T-helper 2 cell (primary cell): ENCODE measurements at places on chromosomes 5 and 9.

GRCh38 chr5:164747371-164747770 is 1242.0 kb downstream of the MAT2B start:
- no peak for DNase-seq

DNA sequence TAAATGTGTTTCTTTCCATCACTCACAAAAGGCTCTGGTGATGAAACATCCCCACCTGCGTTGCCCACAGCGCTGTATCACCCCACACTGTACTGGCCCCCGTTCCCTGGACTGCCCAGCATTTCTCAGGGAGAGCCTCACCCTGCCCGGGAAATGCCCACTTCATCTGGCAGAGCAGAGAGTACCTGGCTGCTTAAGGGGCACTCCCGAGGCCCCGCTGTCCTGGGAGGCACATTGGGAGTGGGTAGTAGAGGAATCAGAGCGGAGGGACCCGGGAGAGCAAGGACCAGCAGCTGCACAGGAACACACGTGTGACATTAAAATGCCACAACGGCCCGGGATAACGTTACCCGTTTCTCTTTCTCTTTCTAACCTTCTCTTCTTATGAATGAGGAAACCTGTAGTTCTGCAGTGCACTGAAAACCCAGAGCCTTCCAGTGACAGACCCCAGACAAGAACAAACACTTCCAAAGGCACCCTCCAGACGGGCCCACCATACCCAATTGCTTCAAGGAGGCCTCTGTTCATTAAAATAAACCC is 110.0 kb downstream of the ROR2 start:
- DNase-seq, result no peak

GRCh38 chr9:13900449-13900848 is 413.5 kb downstream of the NFIB start:
- no peak for DNase-seq

- peak; percentile 39 for DNase-seq
These were observed 106.3 kb upstream of the SSBP2 start for GRCh38 chr5:81856948-81857928.

DNA sequence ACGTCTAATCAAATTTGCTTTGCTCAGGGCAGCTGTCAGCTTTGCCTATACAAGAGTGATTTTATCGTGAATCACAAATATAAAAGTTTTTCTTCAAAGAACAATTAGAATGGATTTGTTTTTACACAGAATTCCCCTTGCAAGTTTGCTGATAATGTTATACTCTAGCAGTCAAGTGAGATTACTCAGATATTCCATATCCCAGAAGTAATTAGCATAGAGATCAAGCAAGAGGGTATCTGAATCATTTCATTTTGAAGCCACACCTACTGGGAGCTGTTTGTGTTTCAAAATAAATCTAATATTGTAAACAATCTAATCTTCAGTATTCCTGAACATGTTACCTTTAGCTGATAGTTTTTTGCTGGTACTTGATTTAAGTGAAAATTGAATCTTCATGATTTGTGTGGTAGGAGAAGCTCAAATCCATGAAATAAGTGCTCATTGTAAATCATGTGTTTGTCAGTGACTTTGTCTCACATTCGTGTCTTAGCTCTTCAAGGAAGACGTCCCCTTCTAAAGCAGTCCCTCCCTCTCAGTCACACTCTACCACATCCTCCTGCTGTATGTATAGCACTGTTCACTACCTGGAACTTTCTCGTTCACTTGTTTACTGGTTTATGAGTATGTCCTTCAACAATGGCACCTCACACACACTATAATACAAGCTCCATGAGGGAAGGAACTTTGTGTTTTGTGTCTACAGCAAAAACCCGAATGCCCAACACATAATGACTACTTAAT is 3.3 kb upstream of the TTC39B start:
- DNase-seq, result no peak

- no peak for DNase-seq
These were observed 3.3 kb upstream of the SNX18 start for GRCh38 chr5:54514291-54514690.

DNA sequence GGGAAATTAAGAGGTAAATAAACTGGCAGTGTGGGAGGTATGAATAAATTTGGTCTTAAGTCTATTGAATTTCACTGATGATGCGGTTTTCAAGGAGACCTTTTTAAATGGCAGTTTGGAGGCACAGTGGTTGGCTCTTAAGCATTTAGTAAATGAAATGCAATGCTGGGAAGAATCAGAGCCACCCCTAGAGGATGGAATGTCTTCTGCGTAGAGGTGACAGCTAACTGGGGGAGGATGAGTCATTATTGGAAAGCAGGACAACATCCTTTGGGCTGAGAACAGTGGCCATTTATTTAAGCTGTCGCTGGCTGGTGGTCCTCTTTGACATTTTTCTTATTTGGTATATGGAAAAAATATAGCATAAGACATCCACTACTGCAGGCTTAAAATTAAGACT is 163.2 kb downstream of the SH3GL2 start:
- no peak for DNase-seq

DNA sequence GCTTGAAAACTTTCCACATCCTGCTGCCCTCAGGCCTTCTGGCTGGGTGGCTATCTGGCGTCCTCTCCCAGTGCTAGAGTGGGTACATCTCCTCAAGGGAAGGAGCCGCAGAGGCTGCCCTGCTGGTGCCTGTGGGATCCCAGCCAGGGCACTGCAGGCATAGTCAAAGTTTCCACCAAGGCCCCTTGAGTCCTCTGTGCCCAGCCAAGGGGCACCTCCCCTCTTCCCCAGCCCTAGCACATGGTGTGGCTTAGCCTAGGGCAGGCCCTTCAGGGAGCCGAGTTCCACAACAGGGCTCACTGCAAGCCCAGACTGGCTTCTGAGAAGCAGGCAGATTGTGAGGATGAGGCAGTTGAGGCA is 103.2 kb downstream of the RGS3 start:
- DNase-seq, result no peak

DNA sequence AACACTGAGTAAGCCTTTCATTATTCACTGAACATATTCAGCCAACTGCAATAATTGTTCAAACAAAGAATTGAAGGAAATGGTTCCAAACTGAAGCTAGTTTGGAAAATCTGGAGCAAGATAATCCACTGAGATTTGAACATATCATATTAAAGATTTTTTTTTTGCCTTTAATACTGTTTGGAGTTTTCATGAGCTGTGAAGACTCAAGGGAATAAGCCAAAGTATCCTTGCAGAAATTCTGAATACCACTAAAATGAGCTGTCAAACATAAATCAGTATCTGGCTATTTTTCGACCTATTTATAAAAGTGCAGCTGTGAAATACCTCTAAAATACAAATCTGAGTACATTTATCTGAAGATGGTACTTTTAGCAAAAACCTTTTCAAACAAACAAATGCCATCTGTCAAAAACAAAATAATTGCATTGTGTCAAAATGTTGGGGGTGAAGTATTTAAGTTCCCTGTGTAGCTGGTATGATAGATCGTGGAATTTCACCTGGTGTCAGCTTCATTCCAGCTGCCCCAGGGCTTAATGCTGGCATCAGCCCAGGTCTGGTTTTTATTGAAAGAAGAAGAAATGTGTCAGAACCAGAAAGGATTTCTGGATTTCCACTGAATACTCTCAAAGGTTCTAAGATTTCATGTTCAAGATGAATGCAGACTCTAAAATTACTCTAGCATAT is 149.0 kb upstream of the GRAMD2B start:
- DNase-seq, result no peak

DNA sequence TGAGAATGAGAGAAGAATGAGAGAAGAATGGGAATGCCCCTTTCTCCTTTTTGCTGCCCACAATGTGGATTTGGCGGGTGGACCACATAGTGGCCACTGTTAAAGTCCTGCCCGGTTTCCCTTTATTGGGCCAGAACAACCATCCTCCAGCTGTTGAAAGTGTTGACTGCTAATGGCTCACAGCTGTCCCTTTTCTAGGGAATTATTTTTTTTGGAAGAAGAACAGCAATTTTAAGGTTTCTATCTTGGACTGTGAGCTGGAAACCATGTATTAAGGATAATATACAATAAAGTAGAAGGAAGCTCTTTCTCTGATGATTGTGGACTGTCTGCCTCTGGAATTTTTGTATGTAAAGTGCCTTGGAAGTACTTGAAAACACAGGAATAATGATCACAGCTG is 185.9 kb downstream of the DMRT2 start:
- no peak for DNase-seq

- DNase-seq, result no peak
These were observed 1.6 kb downstream of the RFESD start for GRCh38 chr5:95647886-95648860.

DNA sequence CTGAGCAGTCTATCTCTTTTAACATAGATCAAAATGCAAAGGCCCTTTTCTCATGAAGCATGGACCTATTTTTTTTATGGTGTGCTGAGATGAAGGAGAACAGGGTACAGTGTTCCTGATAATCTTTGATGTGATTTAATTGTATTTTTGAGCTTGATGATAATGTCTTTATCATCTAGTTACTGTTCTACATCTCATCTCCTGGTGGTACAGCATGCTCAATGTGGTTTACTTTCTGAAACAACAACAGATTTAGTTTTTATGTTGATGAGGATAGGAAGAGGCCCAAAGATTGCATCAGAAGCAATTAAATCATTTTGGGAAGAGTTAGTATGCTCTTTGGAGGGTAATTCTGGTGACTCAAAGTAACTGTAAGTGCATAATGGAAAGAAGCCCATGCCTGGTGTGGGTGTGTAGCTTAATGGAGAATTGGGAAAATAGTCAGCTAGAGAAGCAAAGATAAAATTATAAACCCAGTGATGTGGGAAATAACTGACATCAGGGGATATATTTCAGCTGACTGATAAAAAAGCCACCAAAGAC is 123.0 kb upstream of the KCNN2 start:
- DNase-seq, result no peak
